Neural crest cell (in vitro differentiated cells): ENCODE measurements at places on chromosomes 4 and X. TPM values are rescaled to one million over a fixed set of nuclear protein-coding genes. Genes with fewer than 3 reads are reported as not detected.

The SULT1E1 gene
- total RNA-seq: not detected in 2 replicates

The C4orf46 gene
- 28.4 and 30.1 TPM in 2 replicates for total RNA-seq

The SYN1 gene
- 4.5 and 4.9 TPM in 2 replicates for total RNA-seq

The ARHGAP36 gene
- total RNA-seq: 1.8 and 2.4 TPM in 2 replicates

The AFP gene
- total RNA-seq: not detected in 2 replicates

The CLDN22 gene
- total RNA-seq: not detected in 2 replicates

The CITED1 gene
- total RNA-seq: 4.8 and 6.2 TPM in 2 replicates

The PRKG2 gene
- 0.77 and 0.86 TPM in 2 replicates for total RNA-seq

The GSX2 gene
- not detected in 2 replicates for total RNA-seq

The NEUROG2 gene
- 4.1 and 4.2 TPM in 2 replicates for total RNA-seq

The WDR17 gene
- total RNA-seq: 8.7 and 10.5 TPM in 2 replicates

The EDA gene
- 1.8 and 2.5 TPM in 2 replicates for total RNA-seq

DNA sequence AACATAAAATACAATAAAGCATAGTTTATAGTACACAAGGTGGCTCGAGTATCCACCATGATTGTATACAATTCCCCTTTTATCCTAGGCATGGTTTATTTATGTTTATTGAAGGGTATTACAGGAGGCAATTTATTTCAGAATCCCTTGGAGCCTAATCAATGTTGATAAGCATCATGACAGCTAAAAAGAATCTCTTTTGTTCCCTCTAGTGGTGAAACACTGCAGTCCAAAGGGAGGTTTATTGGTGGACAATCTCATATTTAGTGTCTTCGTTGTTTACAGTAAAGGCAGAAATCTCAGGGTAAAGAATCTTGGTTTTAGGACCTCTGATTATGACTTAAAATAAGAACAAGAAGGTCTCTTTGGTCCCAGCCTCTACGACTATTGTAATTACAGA lies 1712.5 kb downstream of the C4orf33 start:
- no peak for DNase-seq

GRCh38 chr4:41510179-41510578 lies 27.8 kb upstream of the LIMCH1 start:
- no peak for DNase-seq

- DNase-seq: no peak
These were observed 23.7 kb upstream of the UBA1 start for GRCh38 chrX:47169726-47170515.

GRCh38 chrX:1453951-1454785 lies 1.5 kb upstream of the ASMTL start:
- peak; percentile 94 for DNase-seq

GRCh38 chrX:154355094-154355775 lies 19.2 kb downstream of the FLNA start:
- DNase-seq: no peak

GRCh38 chrX:121000589-121000988 lies 15.0 kb upstream of the CT47A1 start:
- DNase-seq: no peak

DNA sequence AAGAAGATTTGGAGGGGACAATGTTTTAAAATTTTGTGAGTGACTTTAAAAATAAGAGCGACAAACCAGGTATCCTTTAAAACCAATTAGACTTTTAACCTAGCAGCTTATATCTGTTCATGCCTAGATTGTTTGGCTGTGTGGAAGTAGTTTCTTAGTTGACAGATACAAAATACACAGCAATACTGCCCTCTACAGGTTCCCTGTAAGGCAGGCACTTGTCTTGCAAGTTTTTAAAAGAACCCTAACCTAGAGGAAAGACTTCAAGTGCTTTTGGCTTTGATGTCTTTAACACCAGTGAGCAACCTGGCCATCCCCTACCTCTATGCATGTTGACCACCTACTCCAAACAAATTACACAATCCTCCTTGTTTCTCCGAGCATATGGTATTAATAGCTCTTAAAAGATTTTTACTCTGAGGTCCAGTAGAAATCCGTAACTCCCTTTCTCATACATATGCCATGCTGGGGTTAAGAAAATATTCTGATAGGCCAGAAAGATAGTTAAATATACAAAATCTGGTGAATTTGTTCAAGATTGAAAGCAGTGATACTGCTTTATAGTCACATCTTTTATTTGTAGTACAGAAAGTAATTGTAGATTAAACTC lies 273.0 kb downstream of the ARHGAP24 start:
- peak; percentile 9 for DNase-seq

DNA sequence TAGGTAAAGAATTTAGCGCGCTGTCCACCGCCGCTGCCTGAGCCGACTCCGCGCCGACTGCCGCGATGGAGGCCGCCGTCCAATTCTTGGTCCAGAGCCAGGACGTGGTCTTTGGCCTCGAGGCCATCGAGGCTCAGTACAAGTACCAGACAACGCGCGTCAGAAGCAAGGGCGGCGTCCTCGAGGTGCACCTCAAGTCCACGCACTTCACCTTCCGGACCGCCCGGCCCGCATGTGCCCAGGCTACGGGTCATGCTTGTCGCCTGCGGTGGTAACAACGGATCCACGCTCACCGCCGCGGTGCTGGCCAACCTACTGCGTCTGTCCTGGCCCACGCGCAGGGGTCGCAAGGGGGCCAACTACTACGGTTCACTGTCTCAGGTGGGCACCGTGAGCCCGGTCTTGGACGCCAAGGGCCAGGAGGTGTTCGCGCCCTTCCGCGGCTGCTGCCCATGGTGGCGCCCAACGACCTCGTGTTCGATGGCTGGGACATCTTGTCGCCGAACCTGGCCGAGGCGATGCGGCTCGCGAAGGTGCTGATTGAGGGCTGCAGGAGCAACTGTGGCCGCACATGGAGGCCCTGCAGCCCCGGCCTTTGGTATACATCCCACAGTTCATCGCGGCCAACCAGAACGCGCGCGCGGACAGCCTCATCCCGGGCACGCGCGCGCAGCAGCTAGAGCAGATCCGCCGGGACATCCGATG lies 128.0 kb downstream of the ANAPC4 start:
- no peak for DNase-seq

DNA sequence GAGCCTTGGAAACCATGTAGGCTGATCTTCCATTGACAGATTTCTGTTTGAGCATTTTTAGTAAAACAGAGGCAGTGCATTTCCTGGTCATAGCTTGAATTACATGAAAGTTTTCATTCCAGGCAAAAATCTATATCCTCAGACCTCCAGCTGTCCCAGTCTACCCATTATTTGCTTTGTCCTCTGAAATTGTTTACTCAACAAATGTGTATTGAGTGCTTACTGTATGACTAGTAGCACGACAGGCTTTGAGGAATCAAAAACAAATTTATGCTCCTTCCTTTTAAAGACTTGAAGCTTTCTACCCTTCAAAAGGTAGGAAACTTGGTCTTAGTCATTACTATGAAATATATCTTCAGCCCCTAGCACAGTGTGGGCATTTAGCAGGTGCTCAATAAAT lies 307.9 kb upstream of the IGFBP7 start:
- no peak for DNase-seq

GRCh38 chr4:36392916-36393315 lies 111.5 kb downstream of the DTHD1 start:
- no peak for DNase-seq

GRCh38 chrX:68343551-68343950 lies 89.7 kb downstream of the OPHN1 start:
- no peak for DNase-seq

GRCh38 chr4:180683186-180683585 lies 1560.0 kb upstream of the TENM3 start:
- DNase-seq: no peak

DNA sequence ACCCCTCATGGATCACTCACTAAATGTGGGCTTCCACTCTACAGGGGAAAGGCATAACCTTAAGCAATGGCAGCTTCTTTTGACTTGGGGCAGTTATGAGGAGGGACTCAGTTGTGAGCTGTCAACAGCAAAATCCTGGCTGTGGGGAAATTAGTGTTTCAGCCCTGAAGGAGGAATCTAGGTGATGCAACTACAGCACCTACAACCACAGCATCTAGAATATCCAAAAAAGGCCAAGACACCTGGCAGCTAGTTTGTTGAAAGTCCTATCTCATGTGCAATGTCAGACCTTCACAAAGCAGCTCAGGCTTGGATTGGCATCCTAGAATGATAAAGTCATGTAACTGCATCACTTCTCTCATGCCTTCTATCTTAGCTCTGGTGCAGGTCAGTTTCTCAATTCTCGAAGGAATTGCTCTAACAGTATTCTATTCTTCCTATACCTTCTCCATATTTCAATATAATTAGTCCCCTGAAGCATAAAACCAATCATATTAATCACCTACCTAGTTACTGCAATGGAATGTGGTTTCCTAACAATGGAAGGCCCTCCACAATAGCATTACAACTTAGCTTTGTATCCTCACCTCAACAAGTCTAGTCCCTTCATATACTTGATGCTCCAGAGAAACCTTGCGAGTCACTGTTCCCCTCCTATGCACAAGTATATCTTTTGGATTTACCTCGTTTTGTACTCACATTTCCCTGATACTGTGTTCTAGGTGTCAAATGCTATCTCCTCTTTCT lies 5.5 kb upstream of the ANTXR2 start:
- DNase-seq: no peak

- DNase-seq: no peak
These were observed 723 bp downstream of the NKX6-1 start for GRCh38 chr4:84498203-84498934.

- no peak for DNase-seq
These were observed 133.4 kb downstream of the UNC5C start for GRCh38 chr4:95415346-95415771.

DNA sequence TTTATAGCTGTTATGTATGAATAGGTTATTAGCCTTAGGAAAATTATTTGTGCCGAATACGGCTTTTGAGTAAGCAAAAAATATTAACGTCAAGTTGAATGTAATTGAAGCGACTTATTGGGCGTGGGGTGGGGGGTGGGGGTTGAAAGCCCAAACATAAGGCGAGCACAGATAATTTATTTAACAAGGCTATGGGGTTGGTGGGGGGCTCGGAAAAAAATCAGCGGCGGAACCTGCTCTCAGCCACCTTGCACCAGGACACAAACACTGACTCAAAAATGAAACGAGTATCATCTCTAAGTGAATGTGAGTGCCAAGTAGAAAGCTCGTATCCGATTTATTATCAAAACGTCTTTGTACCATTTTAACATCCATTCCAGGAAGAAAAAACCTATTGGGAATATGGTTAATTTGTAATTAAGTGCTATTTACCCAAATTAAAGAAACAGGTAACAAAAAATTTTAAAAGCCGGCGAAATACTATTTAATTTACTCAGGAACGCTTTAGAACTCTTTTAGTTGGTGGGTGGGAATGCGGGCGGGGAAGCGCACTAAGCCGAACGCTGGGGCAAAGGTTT lies 902 bp upstream of the LARP1B start:
- no peak for DNase-seq

DNA sequence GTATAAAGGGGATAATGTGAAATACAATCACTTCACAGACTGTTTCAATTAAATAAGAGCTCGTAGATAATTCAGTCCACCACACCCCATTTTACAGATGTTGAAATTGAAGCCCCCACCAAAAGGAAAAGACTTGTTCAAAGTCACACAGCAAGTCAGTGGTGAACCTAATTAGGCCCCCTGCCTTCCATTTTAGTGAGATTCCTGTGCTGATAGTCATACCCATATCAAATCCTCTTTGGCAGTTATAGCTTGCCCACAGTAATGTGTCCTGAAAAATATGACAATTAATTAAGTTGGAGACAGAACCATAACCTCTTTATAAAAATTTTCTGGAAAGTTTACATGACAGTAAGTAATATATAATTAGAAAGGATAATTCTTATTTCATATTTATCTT lies 58.0 kb downstream of the AR start:
- DNase-seq: no peak

- no peak for DNase-seq
These were observed 95.4 kb upstream of the PLAC1 start for GRCh38 chrX:134753718-134754008.

GRCh38 chr4:77776182-77777134 lies 42.7 kb downstream of the CNOT6L start:
- no peak for DNase-seq

DNA sequence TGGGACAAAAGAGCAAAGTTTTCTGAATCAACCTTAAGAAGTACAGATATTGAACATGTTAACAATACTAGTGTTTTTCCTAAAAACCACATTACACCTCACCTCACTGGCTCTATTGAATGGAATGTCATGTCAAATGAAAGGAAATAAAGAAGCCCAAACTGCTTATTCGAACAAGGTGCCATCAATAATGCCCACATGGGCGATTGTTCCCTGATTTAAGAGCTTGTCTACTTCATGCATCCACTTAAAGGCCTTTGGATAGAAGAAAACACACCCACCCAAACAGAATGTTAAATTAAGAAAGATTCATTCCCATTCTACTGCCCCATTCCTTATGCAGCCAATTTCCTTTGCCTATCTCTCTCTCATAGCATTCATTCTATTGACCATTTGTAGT lies 118.5 kb upstream of the PAQR3 start:
- DNase-seq: no peak

DNA sequence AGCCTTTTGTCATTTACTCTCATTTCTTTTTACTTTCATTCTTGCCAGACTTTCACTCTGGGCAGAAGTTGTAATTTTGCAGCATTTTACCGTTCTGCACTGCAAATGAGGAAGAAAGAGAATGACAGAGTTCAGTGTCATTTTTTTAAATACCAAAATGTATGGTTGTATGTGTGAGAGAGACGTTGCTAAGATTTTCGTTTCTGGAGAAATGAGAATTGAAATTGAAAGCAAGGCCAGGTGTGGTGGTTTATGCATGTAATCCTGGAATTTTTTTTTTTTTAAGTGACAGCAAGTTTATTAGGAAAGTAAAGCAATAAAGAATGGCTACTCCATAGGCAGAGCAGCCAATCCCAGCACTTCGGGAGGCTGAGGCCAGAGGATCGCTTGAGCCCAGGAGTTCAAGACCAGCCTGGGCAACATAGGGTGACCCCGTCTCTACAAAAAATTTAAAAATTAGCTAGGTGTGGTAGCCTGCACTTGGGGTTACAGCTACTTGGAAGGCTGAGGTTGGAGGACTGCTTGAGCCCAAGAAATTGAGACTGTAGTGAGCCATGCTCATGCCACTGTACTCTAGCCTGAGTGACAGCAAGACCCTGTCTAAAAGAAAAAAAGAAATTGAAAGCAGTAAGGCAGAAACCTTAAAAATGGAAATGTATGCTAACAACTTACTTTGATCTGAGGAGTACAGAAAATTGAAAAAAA lies 12.9 kb downstream of the DCK start:
- DNase-seq: no peak

- no peak for DNase-seq
These were observed 16.2 kb upstream of the PSAPL1 start for GRCh38 chr4:7450775-7451433.

- DNase-seq: no peak
These were observed 14.3 kb upstream of the TDO2 start for GRCh38 chr4:155889031-155889793.

- no peak for DNase-seq
These were observed 22.1 kb upstream of the HSD17B10 start for GRCh38 chrX:53456254-53456653.

- no peak for DNase-seq
These were observed 63.2 kb downstream of the SH3RF1 start for GRCh38 chr4:169207436-169208089.

GRCh38 chr4:138555584-138555983 lies 313.4 kb upstream of the SLC7A11 start:
- DNase-seq: peak; percentile 11

- peak; percentile 33 for DNase-seq
These were observed 229.8 kb upstream of the SFRP2 start for GRCh38 chr4:154018659-154019058.

GRCh38 chrX:148904421-148905111 lies 404.1 kb downstream of the AFF2 start:
- DNase-seq: no peak
